ENCODE measurements at places on chromosomes 7 and 10.

GRCh38 chr7:14341200-14341775, 351.8 kb upstream of the ETV1 start:
- DNase-seq: no peak

DNA sequence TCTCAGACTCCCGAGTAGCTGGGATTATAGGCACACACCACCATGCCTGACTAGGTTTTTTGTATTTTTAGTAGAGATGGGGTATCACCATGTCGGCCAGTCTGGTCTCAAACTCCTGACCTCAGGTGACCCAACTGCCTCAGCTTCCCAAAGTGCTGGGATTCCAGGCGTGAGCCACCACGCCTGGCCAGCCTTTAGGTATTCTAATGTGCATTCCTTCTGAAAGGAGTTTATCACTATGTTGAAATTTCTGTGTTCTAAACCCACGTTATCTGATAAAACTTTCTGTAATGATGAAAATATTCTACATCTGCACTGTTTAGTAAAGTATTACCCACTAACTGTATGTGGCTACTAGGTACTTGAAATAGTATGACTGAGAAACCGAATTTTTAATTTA, 110.6 kb upstream of the IMMP2L start:
- DNase-seq: no peak

DNA sequence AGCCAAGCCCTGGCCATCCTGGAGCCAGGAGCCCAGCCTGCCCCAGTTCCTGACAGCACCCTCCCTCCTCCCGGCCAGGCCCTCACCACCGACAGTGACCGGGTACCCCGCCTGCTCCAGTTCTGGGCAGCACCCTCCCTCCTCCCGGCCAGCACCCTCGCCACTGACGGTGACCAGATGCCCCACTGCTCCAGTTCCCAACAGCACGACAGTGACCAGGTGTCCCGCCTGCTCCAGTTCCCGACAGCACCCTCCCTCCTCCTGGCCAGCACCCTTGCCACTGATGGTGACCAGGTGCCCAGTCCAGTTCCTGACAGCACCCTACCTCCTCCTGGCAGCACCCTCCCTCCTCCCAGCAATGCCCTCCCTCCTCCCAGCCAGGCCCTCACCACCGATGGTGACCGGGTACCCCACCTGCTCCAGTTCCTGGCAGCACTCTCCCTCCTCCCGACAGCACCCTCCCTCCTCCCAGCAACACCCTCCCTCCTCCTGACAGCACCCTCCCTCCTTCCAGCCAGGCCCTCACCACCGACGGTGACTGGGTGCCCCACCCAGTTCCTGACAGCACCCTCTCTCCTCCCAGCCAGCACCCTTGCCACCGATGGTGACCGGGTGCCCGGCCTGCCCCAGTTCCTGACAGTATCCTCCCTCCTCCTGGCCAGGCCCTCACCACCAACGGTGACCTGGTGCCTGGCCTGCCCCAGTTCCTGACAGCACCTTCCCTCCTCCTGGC, 40.3 kb downstream of the VIPR2 start:
- no peak for DNase-seq

DNA sequence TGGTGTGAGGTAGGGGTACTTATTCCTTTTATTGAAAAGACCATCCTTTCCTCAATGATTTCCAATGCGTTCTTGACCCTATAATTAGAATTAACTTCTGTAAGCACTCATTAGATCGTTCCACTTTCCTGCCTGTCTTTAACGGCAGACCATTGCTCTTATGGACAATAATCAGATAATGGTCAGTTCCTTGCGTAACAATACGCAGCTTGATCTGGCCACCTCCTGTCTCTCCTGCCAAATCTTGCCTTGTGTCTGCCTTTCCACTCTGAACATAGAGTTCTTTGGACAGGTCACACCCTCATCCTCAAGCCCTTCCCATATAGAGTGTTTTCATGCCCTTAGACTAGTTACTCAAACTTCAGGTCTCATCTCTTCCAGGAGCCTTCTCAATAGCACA, 2.4 kb upstream of the WIPI2 start:
- DNase-seq: peak; percentile 22

GRCh38 chr10:57694956-57695608, 572.6 kb downstream of the IPMK start:
- DNase-seq: no peak

GRCh38 chr7:97851683-97852082, 20.5 kb downstream of the ASNS start:
- no peak for DNase-seq

DNA sequence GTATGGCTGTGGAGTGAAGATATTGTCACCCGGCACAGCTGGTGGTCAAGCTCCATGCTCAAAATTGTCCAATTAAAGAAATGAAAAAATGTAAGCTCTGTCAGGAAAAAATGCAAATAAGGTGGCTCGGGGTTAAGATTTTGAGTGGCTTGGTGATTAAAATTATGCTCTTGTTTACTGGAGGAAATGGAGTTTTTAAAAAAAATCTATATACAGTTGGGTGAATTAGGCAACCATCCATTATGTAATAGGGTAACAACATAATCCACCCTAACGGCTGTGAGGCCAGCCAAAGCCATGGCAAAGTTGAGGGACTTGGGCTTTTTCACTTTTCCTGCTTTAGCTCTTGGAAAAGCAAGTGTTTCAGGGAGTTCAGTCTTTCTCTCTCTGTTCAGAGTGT, 260.8 kb upstream of the HABP2 start:
- DNase-seq: peak; percentile 10

- no peak for DNase-seq
Observed at GRCh38 chr7:158975526-158976467, 119.4 kb downstream of the DYNC2I1 start.

DNA sequence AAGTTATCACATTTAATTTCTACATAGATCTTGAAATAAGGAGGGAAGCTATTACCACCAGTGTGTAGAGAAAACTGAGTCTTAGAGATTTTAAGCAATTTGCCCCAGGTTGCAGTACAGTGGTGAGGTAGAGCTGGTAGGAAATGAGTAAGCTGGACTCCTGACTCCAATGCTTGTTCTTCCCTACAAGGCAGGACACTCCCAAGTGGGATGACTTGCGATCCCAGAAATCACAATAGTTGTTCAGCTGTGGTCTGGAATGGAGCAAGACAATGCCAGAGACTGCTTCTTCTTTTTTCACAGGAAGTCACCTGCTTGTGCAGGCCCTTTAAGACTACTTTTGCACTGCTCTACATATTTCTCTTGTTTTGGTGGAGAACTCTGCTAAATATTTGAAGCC, 327.2 kb upstream of the BMPER start:
- DNase-seq: no peak

DNA sequence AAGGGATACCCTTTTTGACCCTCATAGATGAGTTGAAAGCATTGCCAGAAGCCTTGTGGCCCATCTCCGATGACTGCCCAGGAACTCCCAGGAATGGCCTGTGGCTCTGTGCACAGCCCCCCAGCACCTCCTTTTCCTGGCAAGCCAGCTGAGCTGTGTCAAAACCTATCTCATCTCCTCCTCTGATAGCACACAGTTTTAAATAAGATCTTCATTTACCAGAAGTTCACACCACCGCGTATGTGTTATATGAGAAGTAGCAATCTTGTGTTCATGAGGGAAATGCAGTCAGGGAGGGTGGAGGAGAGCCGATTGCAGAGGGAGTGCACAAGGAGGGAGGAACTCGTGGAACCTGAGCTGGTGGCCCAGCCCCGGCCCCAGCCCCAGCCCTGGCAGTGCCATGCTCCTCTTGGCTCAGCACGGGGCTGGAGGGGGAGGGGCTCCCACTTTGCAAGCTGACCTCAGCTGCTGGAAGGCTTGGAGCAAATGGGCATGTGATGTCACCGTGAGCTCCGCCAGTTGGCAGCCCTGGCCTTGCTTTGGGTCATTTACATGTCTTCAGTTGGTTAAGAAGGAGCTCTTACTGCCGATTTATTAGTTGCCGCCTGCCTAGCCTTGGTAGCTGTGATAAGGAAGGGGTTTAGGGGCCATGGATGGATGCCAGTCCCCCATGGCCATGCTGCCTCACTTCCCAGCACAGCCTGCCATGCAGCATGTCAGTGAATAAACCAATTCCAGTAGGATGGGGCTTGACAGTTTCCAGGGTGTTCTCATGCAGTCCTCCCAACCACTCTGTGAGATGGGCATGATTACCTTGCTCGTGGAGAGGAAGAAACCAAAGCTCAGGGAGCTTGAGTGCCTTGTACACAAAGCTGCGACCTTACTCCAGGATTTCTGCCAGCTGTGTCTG, 20.0 kb downstream of the UNC5B start:
- no peak for DNase-seq

DNA sequence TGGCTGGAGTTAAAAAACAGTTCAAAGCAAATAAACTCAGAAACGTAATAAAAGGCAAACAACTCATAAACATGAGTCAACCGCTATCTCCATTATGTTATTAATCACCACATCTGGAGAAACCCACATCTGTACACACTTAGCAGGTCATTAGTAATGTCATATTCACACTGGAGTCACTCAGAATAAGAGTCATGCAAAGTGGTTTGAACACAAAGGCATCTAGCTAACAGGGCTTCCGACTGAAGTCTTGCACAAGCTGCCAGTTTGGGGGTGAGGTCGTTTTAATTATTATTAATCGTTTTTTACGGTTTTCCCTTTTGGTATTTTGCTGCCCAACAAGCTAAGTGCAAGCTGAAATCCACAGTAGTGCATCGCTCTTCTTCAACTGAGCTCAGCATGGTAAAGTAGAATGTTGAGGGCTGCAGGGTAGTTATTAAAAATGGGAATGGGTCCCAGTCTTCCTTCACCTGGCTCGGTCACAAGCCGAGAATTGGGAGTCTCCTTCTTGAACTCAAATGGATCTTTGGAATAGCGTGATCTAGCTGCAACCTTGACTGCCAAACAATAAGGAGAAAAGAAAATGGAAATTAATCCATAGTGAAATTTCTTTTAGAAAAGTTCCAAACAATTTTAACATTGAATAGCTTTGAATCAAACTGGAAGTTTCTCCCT, 663.5 kb downstream of the KCNMA1 start:
- no peak for DNase-seq

- DNase-seq: no peak
Observed at GRCh38 chr7:128037081-128037480, 5.8 kb upstream of the LRRC4 start.

GRCh38 chr10:11687779-11688447, 54.3 kb upstream of the ECHDC3 start:
- DNase-seq: no peak

DNA sequence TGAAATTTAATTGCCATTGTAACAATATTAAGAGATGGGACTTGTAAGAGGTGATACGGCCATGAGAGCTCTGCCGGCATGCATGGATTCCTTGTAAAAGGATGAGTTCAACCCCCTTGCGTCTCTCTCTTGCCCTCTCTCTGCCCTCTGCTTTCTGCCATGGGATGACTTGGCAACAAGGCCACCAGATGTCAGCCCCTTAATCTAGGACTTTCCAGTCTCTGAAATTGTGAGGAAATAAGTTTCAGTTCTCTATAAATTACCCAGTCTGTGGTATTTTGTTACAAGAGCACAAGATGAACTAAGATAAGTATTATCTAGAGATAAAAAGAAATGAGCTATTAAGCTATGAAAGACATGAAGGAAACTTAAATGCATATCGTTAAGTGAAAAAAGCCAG, 145.7 kb upstream of the AHR start:
- peak; percentile 55 for DNase-seq

- DNase-seq: no peak
Observed at GRCh38 chr10:124160176-124160575, 66.8 kb upstream of the CHST15 start.

DNA sequence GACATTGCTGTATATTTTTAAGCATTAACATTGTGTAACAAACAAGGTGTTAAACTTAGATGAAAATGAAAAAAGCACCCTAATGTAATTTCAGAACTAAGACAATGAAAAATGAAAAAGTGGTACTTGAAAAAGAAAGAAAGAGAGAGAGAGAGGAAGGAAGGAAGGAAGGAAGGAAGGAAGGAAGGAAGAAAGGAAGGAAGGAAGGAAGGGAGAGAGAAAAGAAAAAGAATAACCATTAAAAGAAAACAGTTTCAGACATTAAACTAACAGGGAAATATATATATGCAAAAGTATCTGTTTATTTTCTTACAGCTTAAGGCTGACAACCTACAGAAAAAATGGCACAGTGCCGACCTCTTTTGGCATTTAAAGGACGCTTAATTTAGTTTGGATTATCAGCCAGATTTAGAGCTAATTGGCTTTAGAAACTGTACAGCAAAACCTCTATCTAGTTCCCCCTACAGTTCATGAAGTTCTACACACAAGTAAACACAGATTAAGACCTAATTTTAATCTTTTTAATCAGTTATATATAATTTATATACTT, 13.8 kb downstream of the MTERF1 start:
- DNase-seq: no peak

DNA sequence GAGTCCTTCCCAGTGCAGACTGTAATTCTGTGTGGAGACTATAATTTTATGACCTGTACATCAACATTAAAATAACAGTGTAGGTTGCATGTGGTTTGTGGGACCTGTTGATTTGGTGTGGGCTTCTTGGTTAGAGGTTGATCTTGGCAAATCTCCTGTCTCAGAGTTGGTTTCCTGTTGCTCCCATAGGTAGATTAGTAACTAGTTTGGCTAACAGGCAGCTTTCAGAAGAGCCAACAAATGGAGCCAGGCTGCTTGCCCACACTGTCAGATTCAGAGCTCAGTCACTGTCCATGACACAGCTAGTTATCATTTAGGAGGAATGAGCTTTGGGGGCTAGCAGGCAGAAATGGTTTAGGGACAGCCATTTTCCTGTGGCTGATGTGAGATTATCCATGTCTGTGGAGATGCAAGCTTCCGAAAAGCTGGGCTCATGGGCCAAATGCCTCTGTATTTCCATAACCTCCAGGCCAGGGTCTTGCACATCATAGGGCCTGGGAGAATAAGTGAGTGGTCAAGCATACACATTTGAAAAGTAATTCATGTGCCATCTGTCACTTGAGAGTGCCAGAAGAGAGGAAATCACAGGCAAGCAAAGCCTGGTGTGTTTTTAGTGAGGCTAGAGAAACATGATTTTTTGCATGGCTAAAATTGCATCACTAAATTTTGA, 33.4 kb downstream of the CCM2 start:
- DNase-seq: no peak

Data from hematopoietic multipotent progenitor cell treated with erythropoietin and hydrocortisone succinate and interleukin-3 and kit ligand, for 6 days (in vitro differentiated cells).